ENCODE measurements at places on chromosomes 16 and 17.
A peak's percentile ranks its signal among the peaks of the same experiment; 100 is the strongest.

- DNase-seq, result no peak
These were observed 45.8 kb downstream of the WNT3 start for GRCh38 chr17:46772475-46773220.

DNA sequence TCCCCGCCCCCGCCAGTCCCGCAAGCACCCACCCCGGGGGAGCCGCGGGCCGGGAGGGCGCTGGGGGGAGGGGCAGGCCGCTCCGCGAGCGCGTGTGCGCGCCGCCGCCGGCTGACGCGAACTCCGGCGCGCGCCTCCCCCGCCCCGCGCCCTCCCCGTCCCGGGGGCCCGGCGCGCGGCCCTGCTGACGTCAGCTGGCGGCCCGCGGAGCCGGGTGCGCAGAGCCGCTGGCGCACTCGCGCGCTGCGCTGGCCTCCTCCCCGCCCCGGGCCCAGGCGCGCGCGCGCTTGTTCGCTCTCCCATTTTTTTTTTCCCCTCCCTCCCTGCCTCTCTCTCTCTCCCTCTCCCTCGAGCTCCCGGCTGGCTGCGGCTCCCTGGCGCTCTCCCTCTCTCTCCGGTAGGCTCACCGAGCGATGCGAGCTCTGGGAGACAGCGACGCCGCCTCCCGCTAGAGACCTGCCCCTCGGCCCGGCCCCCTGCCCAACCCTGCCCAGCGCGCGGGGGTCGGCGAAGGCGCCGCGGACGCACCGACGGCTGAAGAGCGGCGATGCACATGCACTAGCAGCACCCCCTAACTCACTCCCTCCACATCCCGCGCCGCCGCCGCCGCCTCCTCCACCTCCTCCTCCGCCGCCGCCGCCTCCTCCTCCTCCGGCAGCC is at the start of gene GNAO1:
GNAO1 (plus strand) TSS at position 334 of the 660 bp plus-strand sequence. CDS start 747 bp downstream, outside the sequence.
- peak; percentile 53 for DNase-seq

DNA sequence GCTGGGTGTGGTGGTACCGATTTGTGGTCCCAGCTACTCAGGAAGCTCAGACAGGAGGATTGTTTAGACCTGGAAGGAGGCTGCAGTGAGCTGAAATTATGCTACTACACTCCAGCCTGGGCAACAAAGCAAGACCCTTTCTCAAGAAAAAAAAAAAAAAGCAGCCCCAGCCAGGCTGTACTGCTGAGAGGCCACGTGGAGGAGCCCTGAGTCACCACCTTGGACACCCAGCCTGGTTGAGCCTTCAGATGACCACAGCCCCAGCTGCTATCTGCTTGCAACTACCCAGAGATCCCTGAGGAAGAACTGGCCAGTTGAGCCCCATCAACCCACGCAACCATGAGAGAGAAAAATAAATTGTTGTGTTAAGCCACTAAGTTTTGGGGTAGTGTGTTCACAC is 23.6 kb upstream of the GPRC5C start:
- no peak for DNase-seq

DNA sequence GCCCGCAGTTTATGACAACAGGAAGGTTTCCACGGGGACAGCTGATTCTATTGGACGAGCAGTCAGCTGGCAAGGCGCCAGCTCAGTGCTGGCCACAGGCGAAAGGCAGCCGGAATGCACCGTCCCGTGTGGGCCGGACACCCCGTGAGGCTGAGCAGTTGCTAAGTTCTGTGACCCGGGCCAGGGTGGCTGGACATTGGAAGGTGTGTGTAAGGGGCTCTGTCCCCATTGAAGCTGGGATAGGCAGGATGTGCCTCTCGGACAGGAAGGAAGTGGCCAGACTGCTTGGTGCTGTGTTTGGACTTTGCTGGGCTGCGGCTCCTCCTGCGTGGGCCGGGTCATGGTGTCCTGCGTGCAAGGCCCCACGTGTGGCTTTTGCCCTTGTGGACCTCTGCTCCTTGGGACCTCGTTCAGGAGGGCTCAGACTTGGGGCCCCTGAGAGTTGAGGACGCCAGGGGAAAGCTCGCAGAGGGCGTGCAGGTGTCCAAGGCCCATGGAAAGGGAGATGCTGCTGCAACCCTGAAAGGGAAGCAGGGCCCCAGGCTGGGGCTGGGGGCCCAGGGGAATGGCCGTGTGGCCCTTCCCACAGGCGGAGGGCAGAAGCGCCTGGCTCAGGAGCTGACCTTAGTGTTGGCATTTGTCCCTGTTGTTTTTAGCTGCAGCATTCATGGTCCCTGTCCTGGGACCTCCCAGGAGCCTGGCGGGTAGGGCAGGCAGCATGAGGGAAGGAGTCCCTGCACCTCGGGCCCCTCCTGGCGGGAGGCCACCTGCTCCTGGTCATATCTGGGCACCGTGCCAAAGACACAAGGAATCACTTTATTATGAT is 10.0 kb downstream of the BAIAP2 start:
- DNase-seq, result no peak

GRCh38 chr16:68328860-68329390 is 18.1 kb downstream of the PRMT7 start:
- no peak for DNase-seq

GRCh38 chr16:87635541-87636049 is 33.3 kb downstream of the JPH3 start:
- peak; percentile 60 for DNase-seq

DNA sequence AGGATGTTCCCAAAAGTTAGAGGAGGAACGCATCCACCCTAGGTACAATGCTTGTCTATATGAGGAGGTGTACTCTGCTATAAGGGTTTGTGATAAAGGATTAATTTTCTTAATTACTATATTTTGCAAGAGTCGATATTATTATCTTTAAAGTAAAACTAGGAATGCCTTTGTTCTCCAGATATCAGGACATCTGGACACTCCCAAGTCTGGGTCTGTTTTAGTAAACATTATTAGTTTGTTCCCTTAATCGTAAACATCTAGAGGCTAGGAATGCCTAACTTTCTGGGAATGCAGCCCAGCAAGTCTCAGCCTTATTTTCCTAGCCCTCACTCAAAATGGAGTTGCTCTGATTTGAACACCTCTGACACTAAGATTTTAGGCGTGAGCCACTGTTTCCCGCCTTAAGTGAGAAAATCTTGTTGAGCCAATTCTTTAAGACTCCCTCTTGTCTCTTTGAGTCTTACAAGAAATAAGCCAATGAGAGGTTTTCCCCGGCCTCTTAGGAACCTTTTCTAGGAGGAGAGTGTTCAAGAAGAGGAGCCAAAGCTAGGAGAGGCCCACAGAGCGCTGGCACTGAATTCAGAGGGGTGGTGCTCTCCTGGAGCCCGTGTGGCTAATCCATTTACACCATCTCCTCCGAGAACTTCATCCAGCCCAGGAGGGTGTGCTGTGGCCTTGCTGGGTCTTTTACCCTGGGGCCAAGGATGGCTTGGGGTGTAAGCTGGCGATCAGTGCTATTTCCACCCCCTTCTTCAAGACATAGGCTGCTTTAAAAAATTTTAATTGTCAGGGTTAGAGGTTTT is 40.9 kb downstream of the SMARCE1 start:
- DNase-seq, result no peak

GRCh38 chr16:2702871-2703745 is 16.9 kb downstream of the PRSS27 start:
- no peak for DNase-seq

GRCh38 chr16:84928679-84929420 is 82.5 kb downstream of the ZDHHC7 start:
- DNase-seq, result no peak

DNA sequence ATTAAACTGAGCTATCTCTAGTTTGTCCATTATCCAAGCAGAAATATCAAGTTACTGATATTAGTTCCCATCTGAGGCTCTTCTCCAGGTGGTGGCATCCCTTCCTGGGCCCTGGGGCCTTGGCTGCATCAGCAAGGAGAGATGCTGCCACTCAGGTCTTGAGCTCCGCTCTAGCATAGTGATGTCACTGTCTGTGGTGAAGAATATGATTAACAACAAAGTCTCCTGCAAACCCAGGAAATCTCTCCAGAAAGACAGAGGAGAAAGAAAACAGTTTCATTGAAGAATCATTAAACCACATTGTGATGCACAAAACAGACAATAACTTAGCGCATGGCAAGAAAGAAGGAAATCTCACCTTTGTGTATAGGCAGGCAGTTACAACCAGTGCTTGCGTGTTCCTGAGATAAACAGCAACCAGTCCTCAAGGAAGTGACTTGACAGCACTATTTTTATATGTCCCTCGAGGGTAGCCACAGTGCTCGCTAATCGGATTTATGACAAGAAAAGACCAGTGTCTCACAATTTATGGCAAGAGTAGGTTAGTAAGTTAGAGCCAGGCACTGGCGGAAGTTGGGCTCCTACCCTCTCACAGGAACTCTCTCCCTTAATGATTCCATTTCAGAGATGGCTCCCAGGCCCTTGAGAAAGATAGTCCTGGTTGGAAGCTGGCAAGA is 151.1 kb downstream of the AHSP start:
- no peak for DNase-seq

DNA sequence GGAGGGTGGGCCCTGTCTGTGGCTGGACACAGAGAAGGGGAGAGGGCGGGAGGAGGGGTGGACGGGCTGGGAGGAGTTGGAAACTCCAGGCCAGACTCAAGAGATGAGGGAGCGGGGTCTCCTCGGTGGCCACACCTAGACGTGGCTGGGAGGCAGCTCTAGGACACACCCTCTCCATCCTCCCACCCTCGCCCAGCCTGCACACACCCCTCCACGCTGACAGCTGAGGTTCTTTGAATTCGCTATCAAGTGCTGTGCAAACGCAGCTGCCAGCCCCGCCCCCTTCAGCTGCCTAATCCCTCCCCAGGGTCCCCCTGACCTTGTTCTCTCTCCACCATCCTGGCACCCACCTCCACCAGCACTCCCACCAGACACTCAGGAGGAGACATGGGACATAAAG is 48.7 kb downstream of the DNAH17 start:
- no peak for DNase-seq

- no peak for DNase-seq
These were observed 41.1 kb downstream of the MYO18A start for GRCh38 chr17:29138971-29139691.

- no peak for DNase-seq
These were observed 21.5 kb downstream of the SMTNL2 start for GRCh38 chr17:4605826-4606225.

Data from stimulated activated CD4-positive, alpha-beta T cell treated with anti-CD3 and anti-CD28 coated beads, Interleukin-1b, Interleukin-23, amount 100 ng/mL, for 24 hours (primary cell).